ENCODE measurements at places on chromosomes 6 and 20.

GRCh38 chr6:88512951-88513350 is 346.8 kb upstream of the CNR1 start:
- no peak for DNase-seq

DNA sequence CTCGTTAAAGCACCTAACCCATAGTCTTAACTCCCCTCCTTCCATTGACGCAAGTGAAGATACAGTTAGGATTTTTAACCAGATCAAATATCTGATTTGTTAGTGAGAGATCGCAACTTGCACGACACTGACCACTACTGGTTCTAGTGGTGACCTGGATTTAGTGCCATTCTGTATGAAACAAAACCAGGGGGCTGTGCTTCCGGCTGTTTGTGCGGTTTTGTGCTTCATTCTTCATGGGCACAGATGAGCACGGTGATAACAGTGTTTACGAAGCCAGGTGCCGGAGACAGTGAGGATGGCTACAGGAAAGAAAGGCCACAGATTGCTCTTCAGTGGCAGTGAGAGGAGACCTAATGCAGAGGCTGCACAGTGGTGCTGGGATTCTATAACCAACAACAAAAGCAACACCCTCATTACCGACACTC is 75.5 kb downstream of the NOL4L start:
- peak; percentile 35 for DNase-seq

- no peak for DNase-seq
Measured at GRCh38 chr20:53905019-53905819, 165.2 kb downstream of the BCAS1 start.

DNA sequence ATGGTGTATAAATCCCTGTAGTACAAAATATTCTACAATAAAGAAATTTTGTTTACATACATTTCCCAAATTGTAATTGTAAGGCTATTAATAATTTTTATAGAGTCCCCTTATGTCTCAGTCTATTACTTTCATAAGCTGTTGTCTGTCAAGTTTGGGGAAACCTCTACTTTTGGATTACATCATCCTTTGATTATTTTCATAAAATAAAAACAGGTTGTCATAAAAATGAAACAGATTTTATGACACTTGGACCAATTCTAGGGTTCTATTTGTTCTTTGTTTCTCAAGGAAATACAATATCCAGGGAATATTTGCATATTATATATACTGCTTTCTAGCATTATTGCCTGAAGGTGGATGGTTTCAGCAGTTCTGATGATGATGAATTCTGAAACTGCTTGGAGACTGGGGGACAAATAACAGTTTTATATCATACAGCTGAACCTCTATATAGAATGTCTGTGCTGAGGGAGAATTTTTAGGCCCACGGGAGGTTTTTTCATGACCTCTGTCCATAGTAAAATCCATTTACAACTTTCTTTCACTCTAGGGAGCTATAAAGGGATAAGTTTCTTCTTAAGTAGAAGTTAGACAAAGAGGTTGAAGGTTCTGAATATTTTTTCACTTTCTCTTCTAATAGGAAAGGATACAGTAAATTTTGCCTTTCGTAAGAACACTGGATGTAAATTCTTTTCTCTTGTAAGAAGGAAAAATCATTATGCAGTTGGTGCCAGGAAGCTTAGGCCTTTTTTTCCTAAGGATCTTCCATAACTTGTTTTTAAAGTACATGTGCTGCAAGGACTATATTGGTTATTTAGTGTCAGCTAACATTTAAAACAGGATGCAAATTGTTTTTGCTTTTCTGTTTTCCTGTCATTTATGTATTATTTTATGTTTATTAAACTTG is 58.0 kb downstream of the CD2AP start:
- no peak for DNase-seq

DNA sequence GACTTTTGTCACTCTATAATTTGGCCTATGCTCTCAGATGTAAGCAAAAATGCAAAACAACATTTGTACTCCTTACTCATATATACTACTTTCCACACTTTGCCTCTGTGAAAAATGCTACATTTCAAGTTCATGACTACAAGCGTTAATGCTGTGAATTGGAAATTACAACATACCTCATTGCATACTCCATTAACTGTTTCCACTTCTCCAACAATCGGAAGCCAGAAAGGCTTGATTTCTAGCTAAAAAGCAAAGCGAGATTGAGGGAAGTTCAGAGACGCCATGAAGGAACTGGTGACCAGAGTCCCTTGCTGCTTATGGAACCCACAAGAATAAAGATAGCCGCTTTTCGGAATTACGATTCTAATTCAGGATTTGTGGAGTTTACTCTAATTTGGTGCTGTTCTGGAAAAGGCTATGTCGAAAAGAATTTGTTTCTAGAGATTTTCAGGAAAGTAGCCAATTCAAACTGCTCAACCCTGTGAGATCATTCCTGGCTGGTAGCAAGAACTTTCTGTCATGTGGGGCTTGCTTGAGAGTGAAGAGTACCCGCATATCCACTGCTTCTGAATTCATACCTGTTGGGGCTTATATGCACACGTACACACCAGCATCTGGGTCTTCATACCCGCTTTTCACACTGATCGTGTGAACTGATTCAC is 98.0 kb upstream of the CITED2 start:
- DNase-seq, result no peak

DNA sequence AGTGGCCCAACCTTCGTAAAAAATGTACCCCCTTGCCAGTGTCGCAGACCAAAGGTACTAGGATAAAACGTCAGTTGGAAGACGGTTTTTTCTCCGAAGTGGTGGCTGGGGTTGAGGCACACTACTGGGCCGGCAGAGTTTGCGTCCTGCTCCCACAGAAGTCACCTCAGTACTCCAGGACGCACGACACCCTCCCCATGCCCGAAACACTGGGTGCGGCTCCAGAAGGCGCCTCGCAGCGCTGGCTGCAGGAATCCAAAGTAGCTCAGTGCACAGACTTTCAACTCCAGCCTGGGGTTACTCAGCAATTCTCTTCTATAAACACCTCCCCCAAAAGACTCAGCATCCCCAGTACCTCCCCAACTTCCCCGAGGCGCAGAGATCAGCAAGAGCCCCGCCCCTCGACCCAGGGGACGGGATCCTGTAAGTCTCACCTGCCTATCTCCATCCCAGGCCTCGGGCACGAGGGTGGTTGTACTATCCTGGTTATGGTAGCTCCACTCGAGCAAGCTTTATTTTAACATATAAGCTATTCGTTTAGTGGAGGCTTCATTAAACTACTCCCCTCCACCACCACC is 88.2 kb downstream of the ZFP64 start:
- DNase-seq, result no peak

DNA sequence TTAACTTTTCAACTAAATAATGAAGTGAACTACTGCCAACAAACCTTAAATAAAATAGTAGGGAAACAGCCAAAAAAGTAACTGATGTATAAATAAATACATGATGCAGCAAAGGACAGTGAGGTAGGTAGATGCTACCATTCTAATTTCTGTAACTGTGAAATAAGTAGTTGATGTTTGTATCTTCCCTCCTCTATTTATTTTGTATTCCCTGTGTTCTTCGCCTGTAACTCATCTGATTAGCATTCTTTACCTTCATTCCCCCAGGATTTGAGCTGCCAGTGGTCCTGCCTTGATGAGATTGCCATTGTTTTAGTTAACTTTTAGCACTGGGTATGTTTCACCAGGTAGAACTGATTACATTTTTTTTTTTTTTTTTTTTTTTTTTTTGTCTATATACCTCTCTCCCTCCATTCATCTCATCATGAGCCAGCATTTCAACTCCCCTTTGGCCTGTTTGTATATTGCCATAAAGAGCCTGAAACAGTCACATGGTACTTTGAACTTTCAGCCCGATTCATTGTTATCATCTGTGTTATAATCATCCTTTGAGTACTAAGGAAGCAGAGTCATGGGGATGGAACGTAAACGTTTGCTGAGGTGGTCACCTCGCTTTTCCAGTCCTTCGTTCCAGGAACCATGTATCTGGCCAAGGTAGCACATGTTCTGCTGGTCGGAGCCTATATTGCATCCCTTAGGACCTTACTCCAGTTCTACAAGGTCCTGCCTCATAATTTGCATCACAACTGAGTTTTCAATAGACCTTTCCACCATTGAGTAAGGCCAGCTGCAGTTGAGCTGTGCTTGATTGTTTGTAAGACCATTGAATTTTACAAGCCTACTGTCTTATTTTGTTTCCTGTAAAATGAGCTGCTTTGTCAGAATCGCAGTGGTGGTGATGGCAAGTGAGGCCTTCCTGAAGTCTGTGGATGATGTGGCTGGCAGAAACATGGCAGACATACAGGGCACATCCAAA is 107.6 kb downstream of the JAG1 start:
- no peak for DNase-seq

DNA sequence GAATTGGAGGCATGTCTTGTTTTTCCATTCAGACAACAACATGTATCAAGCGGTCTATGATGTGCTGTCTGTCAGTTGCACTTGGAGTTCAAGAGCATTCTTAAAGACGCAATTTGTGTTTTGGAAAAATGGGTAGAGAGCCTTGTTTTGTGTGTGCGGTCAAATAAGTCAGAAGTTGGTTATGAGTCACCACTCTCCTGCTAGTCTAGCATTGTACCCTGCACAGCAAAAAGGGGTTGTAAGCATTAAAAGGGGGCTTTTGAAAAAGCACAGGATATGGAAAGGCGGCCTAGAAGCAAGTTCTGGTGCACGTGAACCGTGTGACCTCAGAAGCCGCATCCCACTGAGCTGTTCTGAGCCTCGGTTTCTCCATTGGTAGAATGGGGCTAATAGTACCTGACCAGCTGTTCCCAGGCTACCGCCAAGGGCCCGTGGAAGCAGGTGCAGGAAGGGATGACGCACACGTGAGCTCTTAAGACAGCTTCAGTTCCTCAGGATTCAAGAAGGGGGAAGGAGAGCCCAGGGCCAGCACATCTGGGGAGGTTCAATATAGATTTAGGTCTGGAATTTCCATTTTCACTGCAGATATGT is 61.6 kb upstream of the SNX9 start:
- no peak for DNase-seq

- DNase-seq, result no peak
Measured at GRCh38 chr6:46867411-46867810, 54.3 kb downstream of the ADGRF5 start.

DNA sequence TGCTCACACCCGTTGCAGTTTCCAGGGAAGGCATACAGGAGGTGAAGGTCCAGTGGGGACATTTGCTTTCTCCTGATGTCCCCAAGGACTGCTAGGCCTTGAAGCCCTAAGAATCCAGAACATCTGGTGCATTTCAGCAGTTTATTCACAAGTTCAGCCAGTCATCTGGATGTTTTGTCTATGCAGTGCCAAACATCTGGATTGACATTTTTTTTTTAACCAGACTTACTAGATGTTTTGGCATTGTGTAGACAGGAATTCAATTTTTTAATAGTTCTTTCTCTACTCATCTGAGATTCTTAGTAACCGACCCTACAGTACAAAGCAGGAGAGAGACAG is 256.2 kb downstream of the CLIC5 start:
- no peak for DNase-seq

GRCh38 chr20:36792422-36792821 is 18.9 kb upstream of the DSN1 start:
- no peak for DNase-seq

GRCh38 chr6:169145991-169146501 is 107.6 kb downstream of the THBS2 start:
- DNase-seq, result no peak

DNA sequence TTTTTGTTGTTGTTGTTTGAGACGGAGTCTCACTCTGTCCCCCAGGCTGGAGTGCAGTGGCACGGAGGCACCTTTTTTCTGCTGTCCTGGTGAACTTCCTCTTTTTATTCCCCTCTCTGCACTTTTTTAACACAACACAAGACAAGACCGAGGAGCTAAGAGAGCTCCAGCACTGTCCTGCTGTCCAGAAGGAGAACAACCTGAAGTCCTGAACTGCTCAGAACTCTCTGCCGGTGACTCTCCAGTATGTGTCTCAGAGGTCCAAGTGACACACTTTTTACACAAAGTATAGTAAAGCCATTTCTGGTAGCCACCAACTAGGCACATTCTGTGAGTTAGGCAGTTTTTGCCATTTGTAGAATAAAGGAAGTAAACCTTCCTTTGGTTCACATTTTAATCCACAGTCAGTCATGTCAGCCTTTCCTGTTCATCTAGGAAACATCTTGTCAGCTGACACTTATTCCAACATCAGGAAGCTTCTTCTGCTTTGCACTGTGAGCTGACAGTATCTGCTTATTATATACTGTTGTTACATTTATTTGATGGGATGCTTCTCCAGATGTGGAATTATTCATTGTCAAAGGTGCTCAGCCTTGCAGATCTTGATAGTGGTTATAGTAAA is 28.1 kb upstream of the TXNDC5 start:
- DNase-seq, result no peak

GRCh38 chr6:10901770-10902169 is 14.9 kb downstream of the SYCP2L start:
- no peak for DNase-seq
